ENCODE measurements at places on chromosomes 7 and 10.

GRCh38 chr7:107494315-107494751 lies 24.5 kb downstream of the GPR22 start:
- no peak for DNase-seq

DNA sequence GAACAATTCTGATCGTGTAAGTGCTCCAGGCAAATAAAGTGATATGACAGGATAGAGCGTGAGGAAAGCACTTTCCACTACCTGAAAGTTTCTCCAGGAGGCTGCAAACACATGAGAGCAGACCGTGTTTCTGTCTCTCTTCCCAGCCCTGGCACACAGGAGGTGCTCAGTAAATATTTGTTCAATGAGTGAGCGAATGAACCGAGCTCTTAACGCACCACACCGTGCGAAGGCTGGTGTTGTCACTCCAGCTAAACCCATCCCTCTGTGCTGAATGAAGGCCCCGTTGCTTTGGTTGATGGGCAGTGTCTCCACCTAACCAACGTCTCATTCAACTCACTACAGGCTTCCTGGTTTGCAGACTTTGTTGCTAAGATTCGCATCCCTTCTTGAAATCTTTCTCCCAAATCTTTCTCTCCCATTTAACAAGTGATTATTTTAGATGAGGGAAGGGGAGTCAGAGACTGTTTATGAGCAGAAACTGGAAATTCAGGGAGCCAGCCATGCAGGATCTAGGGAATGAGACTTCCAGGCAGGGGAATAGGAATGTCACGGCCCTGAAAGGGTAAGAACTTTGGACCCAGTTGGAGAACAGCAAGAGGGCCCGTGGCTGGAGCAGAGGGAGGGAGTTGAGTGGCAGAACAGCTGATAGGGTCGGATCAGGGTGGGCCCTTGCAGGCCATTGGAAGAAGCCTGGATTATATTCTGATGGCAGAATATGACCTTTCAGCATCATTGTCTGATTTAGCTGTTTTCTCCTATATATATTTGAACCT lies 282.6 kb downstream of the CAMK1D start:
- DNase-seq, result no peak

- no peak for DNase-seq
Observed at GRCh38 chr7:128302139-128302538, 41.6 kb downstream of the RBM28 start.

DNA sequence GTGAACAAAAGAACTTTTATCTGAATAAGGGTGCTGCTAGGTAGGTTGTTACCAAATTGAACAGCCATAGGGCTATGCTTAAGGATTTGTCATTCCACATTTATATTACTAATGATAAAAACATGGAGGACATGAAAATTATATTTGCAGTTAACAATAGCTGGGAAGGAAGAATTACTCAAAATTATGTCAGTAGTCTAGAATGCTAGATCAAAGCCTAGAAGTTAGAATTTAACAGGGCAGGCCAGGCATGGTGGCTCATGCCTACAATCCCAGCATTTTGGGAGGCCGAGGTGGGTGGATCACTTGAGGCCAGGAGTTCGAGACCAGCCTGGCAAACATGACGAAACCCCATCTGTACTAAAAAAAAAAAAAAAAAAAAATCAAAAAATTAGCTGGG lies 9.4 kb downstream of the STK17A start:
- no peak for DNase-seq

DNA sequence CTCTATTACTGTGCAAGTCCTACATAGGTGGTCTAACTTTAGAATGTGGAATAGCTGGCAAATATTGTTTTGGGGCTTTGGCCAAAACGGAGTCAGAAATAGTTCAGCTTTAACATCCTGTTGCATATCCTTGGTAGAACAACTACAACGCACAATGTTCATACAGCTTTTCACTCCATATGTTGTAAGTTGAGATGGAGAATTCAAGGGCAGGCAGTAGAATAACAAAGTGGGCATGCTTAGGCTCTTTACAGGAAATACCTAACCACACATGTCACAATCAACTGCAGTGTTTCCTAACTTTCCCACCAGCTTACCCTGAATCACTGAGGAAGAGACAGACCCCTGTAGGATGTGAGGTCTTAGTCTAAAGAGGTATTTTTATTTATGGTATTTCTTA lies 122.3 kb downstream of the PPP1R3A start:
- DNase-seq, result no peak

- no peak for DNase-seq
Observed at GRCh38 chr7:129877146-129877792, 75.5 kb downstream of the UBE2H start.

DNA sequence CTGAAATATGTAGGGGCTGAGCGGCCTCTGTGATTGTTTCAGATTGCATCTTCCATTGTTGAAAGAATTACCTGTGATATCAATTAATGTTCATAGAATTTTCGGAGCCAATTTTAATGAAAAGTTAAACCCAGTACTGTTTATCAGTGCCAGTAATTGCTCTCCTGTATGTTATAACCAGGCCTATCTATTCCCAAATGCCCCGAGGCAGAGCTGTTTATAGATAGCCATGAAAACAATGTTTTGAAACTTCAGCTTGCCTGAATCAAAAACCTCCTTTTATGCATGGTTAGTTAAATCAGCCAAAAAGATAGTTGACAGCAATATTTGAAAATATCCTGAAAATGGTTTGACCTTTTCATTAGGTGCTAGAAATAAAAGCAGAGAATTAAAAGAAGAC lies 50.1 kb upstream of the HDAC9 start:
- DNase-seq, result no peak

DNA sequence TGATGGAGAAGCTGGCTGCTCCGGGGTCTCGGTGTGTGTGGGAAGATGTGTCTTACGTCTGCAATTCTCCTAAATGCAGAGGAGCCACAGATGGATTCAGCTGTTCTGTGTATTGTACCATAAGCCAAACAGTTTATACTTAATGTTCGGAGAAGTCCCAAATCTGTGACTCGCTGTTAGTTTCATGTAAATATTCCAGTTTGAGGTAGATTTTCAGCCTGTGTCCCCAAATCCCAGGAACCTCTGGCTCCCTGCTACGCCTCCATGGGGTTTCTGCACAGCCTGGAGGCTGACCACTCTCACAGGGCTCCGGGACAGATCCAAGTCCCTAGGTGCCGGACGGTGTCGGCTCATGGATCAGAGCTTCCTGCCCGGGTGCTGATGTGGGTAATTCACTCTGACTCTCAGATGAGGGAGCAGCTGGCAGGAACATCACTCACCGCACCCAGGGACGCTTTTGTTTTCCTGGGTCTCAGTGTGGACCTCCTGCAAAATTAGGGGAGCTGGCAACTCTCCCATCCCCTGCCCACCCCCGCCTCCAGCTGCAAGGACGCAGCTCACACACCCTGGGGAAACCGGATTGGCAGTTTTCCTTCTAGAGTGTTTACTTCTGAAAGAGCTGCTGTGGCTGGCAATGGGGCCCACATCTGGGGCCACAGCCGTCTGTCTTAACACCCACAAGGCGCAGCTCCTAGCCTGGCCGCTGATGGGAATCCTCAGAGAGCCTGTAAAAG lies 421.1 kb upstream of the FOXK1 start:
- no peak for DNase-seq

DNA sequence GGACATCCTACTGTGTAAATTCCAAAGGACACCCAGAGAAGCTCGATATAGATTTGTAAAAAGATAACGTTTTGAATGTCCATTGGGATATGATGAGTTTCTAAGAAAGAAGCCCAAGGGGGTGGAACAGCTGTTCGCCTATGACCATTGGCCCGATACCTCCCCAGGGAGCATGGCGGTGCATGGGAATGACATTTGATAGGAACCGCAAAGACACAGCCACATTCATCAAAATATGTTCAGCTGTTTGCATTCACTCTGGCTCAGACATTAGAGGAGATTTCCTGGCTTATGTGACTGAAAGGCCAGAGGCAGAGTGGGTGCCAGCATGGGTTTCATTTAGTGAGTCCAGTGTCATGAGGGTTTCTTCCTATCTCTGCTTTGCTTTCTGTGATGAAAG lies 56.0 kb upstream of the BAIAP2L1 start:
- no peak for DNase-seq

- no peak for DNase-seq
Observed at GRCh38 chr7:33550363-33550762, 355.0 kb upstream of the BMPER start.

DNA sequence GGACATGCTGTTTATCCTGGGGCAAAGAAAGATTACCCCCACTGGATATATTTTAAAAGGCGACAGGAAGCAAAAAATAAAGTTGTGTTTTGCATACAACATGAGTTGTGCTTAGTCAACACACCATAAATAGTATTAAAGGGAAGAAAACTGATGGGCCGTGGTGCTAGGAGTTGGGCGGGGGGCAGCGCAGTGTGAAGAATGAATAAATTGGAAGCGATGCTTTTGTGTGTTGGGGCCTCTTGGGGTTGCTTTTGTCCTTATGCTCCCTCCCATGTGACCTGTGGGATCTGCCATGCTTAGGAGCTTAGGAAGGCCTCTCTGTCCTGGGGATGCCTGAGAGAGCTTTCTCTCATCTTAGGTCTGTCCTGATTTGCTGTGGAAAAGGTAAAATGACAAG lies 35.0 kb upstream of the AGR3 start:
- no peak for DNase-seq

DNA sequence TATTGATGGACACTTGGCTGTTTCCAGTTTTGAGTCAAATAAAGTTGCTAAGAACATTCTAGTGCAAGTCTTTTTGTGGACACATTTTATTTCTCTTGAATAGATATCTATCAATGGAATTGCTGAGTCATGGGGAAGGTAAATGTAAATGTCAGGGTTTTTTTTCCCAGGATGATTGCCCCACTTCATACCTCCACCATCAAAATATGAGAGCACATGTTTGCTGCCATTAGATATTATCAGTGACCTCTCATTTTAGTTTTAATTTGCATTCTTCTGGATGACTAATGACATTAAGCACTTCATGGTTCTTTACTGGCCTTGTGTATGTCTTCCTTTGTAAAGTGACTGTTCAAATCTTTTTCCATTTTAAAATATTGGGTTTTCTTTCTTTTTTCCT lies 45.7 kb downstream of the PAPSS2 start:
- peak; percentile 32 for DNase-seq

DNA sequence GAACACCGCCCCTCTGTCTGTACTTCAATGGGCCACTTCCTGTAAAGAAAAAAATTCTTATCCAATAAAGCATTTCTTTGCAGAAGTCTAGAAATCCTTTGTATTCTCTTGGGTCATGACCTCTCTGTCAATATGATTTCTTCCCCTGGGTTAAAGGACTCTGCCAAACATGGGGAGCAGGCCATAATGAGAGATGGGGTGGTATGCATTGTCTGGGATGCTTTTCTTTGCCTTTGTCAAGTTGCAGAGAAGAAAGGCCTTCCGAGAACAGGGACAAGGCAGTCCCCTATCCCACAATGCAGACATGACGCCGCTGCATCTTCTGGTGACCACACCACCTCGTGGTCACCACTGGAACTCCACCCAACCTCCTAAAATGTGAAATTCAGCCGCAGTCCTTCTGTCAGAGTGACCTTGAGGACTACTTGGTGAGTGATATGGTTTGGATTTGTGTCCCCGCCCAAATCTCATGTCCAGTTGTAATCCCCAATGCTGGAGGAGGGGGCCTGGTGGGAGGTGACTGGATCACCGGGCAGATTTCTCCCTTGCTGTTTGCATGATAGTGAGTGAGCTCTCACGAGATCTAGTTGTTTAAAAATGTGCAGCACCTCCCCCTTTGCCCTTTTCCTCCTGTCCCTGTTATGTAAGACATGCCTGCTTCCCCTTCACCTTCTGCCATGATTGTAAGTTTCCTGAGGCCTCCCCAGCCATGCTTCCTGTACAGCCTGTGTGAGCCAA lies 15.2 kb upstream of the FRMPD2 start:
- peak; percentile 65 for DNase-seq

DNA sequence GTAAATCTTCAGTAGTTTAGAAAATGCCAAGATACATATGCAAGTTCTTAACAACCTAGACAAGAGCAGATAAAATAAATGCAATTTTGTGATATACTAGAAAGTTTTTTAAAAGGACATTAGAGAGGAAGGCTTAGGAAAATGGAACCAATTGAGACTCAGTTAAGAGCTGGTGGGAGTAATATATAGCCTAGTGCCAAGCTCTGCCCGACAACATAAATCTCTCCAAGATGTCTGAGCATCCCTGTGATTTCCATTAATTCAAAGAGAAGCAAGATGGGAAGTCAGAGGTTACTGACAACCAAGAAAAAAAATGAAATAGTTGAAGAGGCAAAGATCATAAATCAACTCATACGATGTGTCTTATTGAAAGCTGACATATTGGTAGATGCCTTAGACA lies 74.5 kb downstream of the DGKB start:
- DNase-seq, result no peak

GRCh38 chr7:87435546-87435945 lies 39.9 kb downstream of the ABCB4 start:
- DNase-seq, result no peak

- no peak for DNase-seq
Observed at GRCh38 chr7:55565681-55566080, 6.6 kb downstream of the VOPP1 start.

GRCh38 chr7:73865738-73866445 lies 4.9 kb downstream of the TMEM270 start:
- peak; percentile 76 for DNase-seq

DNA sequence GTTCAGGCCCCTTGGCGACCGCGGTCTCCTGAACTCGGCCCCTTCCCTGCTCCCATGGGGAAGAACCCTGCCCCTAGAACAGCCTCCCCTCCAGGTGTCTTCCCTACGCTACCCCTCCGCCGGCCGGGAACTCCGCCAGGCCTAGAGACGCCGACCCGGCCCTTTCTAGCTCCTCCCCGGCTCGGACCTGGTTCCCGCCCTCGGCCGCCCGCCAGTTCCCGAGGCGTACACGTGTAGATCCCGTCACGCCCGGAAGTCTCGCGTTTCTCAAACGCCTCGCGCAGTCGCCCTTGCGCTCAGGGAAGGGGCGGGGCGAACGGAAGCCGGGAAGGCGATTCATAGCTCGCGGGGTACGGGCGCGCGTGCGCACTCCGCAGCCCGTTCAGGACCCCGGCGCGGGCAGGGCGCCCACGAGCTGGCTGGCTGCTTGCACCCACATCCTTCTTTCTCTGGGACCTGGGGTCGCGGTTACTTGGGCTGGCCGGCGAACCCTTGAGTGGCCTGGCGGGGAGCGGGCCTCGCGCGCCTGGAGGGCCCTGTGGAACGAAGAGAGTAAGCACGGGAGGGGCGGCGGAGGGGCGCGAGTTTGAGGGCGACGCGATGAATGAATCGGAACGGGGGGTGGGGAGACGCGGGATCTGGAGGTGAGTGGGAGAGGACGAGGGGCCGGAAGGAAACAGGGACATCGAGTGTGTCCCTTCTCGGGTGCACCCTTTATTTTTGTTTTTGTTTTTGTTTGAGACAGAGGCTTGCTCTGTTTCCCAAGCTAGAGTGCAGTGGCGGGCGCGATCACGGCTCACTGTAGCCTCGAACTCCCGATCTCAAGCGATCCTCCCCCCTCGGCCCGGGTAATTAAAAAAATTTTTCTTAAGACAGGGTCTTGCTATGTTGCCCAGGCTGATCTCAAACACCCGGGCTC lies at the start of gene POP7:
POP7 (plus strand) TSS at position 369 of the 919 bp plus-strand sequence. CDS start 710 bp downstream, outside the sequence.
- peak; percentile 99 for DNase-seq

GRCh38 chr7:75983471-75984129 lies 10.8 kb downstream of the TMEM120A start:
- DNase-seq, result no peak

DNA sequence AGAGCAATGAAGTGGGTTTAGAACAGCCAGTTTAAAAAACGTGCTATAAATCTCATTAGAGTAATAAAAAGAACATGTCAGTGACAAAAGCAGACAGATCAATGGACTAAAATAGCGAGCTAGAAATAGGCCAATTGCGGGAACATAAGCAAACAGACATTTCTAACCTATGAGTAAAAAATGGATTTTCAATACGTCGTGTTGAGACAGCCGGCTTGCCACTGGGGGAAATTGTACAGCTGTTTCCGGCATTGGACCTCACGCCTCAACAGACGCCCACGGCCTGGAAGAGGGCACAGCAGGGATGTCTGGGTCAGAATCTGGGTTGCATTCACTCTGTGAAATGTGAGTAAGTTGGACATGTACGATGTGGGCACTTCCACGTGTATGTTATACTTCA lies 92.9 kb downstream of the SVOPL start:
- no peak for DNase-seq

Data from cardiac muscle cell (in vitro differentiated cells and primary cell).